SK-N-SH (cell line): ENCODE measurements at places on chromosomes 6 and 20.

DNA sequence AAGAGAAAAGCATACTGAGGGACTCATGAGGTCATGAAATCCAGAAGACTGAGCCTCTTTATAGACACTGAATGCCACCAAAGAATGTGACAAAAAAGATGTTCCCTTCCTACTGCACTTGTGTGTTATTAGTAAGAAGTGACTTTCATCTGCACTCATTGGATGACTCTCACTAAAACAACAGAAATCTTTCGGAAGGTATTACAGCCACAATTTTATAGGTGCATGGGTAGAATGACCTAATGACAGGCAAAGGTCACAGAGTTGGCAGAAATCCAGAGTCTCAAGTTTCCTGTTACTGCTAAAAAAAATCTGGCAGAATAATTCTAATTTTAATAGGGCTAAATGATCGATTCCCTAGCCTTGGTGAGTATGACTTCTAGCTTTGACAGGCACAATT, 13.3 kb downstream of the PKHD1 start:
- no peak for DNase-seq

DNA sequence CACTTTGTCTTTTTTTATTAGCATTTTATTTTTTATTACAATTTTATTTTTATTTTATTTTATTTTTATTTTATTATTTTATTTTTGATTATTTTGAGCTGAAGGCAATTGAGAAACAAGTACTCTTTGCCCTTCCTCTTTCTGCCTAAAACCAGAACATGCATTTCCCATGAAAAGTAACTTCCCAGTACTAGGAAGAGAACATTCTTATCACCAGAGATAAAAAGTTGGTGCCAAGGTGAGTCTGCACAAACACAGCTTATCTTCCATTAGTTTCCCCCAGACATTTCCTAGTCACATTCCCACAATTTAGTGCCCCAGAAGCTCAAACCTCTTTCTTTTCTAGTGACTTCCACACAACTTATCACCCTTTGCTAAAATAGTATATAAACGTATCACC, 84.8 kb downstream of the CD24 start:
- no peak for DNase-seq

DNA sequence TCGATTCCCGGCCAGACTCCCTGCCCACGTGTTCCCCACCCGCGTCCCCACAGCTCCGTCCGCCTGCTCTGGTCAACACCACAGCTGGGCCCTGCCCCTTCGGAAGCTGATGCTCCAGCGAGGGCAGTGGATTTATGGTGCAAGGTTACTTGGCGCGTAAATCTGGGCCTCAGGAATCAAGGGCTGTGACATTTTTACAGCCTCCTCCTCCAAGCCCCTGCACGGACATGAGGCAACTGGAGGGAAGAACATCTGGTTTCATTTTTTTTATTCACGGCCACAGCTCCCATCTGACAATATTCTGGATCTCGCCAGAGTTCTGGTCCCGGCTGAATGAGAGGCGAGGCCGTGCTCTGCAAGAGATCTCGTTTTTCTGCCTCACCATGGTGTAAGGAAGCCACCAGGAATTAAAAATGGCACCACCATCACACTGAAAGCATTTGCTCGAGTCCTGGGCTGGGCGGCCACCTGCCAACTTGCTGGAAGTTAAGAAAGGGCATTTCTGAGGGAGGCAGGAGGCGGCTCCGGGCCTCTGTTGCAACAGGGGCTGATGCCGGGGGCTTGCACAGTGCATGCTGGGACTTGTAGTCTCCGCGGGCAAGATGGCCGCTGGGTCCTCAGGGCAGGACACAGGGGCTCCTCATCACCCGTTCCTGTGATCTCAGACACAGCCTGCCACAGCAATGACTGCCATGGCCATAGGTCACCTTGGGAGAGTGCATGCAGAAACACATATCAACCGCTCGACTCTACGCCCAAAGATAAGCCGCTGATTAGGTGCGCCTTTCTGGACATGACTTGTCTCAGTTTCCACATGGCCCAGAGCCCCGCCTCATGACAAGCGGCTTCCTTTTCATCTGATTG, 148.5 kb downstream of the LY86 start:
- peak; percentile 59 for DNase-seq

DNA sequence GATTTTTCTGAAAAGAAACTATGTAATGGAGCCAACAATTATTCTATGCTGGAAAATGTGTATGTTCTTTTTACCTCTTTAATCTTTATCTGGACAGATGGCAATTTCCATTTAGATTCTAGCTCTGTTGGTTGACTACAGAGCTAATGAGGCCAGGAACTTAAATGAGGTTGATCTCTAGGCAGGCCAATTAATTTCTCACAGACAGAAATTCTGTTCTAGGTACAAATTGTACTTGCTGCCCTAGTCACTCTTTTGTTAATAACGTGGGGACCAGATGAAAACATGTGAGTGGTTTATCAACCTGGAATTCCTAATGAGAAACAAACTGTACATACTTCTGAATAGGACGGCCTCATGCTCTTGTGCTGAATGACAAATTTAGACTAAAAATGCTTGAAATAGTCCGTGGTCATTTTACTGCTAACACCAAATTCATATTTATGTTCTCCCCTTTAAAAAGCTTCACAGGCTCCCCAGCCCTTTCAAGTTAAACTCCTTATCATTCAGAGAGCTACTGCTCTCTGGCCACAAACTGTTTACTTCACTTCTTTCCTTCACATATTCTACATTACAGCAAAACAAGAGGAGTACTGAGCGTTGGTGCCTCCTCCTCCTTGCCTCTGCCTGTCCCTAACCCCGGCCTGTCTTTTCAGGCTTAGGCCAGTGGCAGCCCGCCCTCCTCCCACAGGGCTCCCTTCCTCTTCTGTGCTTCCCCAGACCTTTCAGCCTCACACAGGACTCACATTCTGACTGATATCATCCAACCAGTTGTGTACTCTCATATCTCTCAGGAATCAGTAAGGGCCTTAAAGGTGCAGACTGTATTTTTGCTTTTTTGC, 41.4 kb downstream of the DTNBP1 start:
- DNase-seq: peak; percentile 52

GRCh38 chr20:62214067-62214466, 6.0 kb downstream of the HRH3 start:
- DNase-seq: no peak

DNA sequence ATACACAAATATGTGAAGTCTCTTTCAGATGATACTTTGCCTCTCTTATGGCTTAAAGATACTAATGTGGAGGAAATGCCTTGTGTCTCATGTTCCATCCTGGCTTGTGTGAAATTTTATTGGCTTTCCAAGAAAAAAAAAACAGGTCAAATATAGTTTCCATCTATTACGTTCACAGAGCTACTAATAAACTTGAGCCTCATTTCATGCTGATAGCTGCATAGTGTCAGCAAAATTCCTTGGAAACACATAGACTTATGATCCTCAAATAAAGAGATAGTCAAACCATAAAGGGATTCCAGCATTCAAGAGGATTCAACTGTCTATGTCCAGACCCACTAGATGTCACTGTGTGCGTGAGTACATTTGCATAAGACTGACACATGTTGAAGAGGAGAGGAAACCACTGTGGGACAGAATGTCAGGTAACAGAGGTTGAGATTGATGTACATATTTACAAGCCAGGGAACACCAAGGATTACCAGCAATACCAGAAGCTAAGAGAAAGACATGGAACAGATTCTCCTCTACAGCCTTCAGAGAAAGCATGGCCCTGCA, 266.6 kb downstream of the COL12A1 start:
- DNase-seq: no peak

DNA sequence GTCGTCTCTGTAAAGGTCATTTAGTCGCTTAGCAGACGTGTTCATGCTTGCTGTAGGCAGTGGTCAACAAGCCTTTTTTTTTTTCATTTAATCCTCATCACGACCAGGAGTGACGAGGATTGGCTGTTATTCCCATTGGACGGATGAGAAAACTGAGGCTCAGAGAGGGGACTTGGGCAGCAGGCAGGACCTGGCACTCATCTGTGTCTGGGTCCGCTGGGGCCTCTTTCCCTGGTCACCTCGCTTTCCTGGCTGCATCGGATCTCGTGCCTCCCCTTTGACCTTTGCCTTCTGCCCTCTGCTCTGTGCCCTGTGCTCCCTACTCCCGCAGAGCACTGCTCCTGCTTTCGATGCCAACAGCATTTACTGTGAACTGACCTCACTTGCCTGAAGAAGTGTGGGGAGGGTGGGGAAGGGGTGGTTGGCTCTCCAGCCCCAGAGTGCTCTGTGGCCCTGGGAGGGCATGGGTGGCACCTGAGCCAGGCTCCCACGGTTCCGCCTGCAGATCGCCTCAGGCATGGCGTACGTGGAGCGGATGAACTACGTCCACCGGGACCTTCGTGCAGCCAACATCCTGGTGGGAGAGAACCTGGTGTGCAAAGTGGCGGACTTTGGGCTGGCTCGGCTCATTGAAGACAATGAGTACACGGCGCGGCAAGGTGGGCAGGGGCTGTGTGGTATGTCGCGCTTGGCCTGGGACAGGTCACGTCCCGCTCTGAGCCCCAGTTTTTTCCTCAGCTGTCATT, 56.2 kb downstream of the SRC start:
- no peak for DNase-seq

GRCh38 chr6:130407032-130407431, 41.2 kb downstream of the TMEM200A start:
- DNase-seq: no peak

DNA sequence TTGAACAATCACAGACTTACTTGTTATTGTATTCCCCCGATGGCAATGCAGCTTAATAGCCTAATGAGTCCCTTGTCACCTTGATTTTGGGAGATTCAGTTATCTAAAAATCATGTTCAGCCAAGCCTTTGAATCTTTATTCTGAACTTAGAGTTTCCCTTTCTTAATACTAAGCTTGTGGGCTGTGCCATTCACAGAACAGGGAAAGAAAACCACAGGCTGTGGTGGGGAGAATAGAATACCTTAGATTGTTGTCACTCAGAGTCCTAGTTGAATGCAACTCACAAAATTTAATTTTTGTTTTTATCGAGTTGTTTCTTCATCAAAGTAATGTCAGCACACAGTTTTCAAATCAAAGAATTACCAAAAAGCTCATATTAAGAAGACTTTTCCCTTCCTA, 37.4 kb downstream of the RFPL4B start:
- no peak for DNase-seq

DNA sequence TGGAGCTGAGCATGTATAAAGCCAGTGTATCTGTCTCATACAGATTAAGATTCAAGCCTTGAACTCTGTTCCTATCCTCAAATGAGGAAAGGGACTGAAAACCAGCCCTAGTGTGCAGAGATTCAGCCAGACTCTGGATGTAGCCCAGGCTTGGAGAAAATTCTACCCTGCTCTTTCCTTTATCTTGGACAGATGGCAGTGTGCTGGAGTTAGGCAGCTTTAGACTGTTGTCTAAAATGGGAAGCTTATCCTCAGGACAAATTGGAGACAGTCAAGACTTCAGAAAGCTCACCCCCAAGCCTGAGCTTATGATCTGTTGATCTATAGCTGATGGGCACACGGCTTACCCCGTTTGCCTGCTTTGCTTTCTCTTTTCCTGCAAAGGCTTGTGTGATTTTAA, 1057.6 kb downstream of the KIF16B start:
- peak; percentile 10 for DNase-seq

DNA sequence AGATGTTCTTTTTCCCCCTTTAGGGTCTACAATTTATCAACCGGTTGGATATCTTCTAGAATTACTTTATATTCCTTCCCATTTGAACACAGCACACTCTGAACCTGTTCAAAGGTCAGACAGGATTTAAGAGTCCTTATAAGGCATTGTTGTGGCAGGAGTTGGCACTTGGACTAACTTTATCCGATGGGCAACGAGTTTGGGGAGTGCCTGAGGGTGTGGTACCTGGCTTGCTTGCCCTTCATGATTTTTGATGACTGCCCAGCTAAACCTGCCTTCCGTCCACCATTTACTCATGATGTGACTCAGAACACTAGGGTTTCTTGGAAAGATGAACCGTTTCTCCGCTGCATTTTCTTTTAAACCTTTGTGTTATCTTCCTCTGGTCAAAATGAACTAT, 285.2 kb downstream of the FOXC1 start:
- DNase-seq: no peak

- DNase-seq: no peak
Observed at GRCh38 chr6:164419099-164419498, 890.3 kb downstream of the C6orf118 start.
